Esophagus squamous epithelium (tissue), 5 donors: ENCODE measurements at places on chromosomes 1 and 21.

- no peak for DNase-seq
These were observed 19.6 kb upstream of the CBR3 start for GRCh38 chr21:36115138-36115730.

GRCh38 chr1:199449221-199449620, 578.3 kb upstream of the NR5A2 start:
- DNase-seq, result no peak

- DNase-seq, result no peak
These were observed 40.4 kb upstream of the LRRC7 start for GRCh38 chr1:69527273-69527672.

DNA sequence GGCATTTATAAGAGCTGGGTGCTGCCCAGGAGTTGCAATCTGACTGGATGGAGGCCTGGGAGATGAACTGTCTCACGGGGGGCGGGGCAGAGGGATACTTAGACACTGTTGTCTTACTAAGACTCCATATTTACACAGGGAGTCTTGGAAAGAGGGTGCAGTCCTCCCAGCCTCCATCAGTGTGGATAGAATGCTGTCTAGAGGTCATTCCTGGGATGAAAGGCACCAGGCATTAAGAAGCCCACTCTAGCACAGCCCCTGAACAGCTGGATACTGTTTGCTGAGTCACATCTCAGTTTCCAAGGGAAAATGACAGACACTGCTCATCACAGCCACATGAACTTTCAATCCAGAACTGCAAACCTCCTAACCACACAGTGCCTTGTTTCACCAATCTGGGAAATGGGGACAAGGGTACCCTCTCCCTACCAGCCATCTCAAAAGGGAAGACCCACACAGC, 43.3 kb downstream of the SSBP3 start:
- no peak for DNase-seq

DNA sequence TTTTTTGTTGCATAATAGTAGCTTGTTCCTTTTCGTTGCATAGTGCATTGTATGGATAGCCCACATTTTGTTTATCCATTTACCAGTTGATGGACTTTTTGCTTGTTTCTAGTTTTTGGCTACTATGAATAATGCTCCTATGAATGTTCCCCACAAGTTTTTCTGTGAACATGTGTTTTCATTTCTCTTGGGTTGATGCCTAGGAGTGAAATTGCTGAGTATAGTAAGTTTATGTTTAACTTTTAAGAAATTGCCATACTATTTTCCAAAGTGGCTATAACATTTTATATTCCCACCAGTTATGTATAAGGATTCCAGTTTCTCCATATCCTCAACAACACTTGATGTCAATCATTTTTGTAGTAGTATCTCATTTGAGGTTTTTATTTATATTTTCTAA, 84.8 kb upstream of the CACYBP start:
- DNase-seq, result no peak

DNA sequence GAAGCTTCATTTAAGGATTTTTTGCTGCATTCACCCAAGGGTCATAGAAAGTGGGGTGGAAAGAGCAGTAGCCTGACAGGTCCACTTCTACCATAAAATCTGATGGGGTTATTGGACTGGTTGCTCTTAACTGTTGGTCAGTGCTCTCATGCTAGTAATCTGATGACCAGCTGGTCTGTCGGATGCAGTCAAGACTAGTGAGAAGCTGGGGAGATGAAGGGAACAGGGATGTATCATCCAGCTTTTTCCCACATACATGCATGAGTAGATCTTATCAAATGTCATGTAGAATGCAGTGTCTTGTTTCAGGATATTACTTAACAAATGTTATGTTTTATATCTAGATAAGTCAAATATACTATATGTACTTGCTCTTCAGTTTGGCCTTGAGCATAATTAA, 11.1 kb downstream of the ATP1B1 start:
- DNase-seq, result no peak

DNA sequence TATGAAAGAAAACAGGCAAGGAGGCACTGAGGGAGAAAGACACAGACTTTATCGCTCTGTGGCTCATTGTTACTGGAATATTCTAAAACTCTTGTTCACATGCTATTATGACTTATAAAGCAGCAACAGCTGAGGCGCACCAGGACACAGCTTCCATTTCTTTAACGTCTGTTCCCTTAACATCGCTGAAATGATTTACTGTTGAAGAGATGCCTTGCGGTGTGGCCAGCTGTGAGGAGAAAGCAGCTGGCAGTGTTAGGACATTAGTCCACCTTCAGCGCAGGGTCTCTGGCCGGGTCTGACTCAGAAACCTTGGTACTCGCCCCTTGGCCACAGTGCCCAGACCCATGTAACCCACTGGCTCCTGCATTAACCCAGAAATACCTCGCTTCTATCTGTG, 3.1 kb upstream of the PER3 start:
- no peak for DNase-seq

- no peak for DNase-seq
These were observed 96.9 kb downstream of the GRIK3 start for GRCh38 chr1:36937371-36937770.
